ENCODE measurements at places on chromosomes 2 and 18. TPM values are rescaled to one million over a fixed set of nuclear protein-coding genes. Genes with fewer than 3 reads are reported as not detected.

DNA sequence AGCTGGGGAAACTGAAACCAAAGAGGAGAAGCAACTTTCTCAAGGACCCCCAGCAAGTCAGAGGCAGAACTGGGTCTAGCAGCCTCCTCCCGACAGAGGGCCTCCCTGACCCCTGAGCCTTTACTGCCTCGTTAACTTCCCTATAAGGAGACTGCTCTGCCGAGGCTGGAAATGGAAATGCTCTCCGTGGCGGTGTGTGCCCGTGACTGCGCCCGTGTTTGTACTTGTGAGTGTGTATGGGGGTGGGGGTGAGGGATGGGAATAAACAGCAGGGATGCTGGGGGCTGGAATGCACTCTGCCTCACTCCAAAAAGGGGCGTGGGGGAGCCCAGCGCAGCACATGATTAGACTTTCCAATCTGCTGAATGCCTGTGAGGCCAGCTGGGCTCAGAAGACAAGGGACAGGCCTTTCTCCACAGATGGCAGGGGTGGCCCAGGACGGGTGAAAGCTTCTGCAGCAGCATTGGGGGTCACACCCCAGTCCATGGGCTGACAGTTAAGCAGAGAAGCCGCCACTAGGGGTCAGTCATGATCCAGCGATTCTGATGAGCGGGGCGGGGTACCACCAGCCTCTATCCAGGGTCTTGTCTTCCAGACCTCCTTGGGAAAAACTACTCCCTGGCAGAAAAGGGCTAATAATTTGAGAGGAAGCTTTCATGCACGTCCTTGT, 26.8 kb downstream of the MPHOSPH10 start:
- no peak overlapping the region for H3K4me3 ChIP-seq
- H3K4me1 ChIP-seq: peaks cover 5% of the 10 kb centered on the region
- H3K27ac ChIP-seq: no peak overlapping the region
- H3K36me3 ChIP-seq: no peaks in the 10 kb centered on the region
- peak; percentile 56 for DNase-seq
- H3K27me3 ChIP-seq: no peaks in the 10 kb centered on the region

- no peak overlapping the region for H3K4me3 ChIP-seq
- H3K4me1 ChIP-seq: no peaks in the 10 kb centered on the region
- H3K36me3 ChIP-seq: no peaks in the 10 kb centered on the region
- H3K27ac ChIP-seq: no peak overlapping the region
- DNase-seq: no peak
Measured at GRCh38 chr2:116733699-116734098, 1080.8 kb upstream of the DDX18 start.

DNA sequence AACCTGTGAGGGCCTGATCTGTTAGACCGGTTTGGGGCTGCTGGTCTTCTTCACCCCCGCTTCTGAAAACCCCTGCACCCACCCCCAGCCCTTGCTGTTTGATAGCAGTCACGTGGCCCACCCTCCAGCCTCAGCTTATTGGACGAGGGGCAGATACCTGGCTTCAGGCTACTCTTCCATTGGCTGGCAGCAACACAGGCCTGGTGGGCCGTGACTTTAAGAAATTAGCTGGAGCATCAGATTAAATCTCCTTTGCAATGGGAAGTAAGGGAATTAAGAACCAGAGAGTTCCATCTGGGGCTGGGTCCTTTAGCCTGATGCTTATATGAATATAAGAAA, 107.3 kb downstream of the KLHL29 start:
- no peak overlapping the region for H3K27ac ChIP-seq
- H3K4me1 ChIP-seq: no peaks in the 10 kb centered on the region
- no peaks in the 10 kb centered on the region for H3K36me3 ChIP-seq
- no peak for DNase-seq

DNA sequence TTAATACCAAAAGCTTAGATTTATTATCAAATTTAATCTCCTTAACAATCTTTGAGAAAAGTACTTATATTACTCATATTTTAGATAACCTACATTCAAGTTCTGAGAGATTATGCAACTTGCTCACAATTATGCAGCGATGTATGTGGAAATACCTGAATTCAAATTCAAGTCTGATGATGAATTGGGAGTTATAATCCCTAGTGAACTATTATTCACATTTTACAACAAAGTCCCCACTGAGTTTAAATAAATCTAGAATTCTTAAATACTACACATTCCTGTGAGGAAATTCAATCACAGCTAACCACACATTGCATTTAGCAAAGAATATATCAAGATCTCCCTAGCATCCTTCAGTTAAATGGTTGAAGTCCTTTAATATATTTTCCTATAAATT, 278.4 kb downstream of the NOL4 start:
- no peaks in the 10 kb centered on the region for H3K36me3 ChIP-seq
- H3K27me3 ChIP-seq: no peaks in the 10 kb centered on the region
- H3K4me1 ChIP-seq: no peaks in the 10 kb centered on the region
- H3K27ac ChIP-seq: no peak overlapping the region
- DNase-seq: no peak

DNA sequence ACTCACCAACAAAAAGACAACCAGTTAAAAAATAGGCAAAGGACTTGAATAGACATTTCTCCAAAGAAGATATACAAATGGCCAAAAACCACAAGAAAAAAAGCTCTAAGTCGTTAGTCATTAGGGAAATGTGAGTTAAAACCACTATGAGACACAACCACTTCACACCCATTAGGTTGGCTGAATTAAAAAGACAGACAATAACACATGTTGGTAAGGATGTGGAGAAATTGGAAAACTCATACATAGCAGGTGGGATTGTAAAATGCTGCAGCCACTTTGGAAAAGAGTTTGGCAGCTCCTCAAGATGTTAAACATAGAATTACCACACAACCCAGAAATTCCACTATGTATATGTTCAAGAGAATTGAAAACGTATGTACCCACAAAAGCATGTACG, 117.6 kb upstream of the SPATS2L start:
- H3K36me3 ChIP-seq: no peaks in the 10 kb centered on the region
- no peak for DNase-seq
- no peaks in the 10 kb centered on the region for H3K27me3 ChIP-seq

DNA sequence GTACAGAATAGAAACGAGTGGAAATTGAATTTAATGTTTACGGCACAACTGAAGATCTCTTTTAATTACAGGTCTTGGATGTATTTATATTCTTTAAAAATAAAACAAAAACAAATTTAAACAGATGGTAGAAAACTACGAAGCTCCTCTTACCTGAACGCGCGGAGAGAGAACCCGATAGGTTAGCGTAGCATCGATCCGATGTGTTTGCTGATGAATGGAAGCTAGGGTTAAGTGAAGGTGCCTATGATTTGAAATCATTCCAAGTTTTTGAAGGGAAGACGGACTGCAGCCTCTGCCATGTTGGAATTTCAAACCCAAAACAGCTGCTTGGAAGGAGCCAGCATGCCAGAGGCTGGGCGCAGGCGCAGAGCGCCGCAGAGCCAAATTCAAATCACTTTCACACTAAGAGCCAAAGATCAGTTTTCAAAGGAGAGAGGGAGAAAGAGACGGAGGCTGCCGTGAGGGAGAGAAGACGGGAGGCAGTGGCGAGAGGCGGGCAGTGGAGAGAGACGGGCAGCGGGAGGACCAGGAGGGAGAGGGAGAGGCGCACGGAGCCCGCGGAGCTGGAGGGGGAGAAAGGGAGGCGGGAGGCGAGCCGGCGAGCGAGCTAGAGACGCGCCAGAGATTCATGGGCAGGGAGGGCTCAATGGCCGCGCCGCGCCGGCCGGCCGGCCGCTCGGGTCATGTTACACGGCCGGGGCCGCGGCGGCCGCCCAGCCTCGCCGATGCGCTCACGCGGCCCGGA, at the start of gene FIGN:
Gene FIGN, minus strand, starts transcription at position 324 of the 748 bp plus-strand sequence. CDS start 1,081 bp downstream, outside the sequence.
- no peaks in the 10 kb centered on the region for H3K36me3 ChIP-seq
- DNase-seq: peak; percentile 83
- no peaks in the 10 kb centered on the region for H3K27me3 ChIP-seq
- H3K4me1 ChIP-seq: peaks cover 35% of the 10 kb centered on the region

DNA sequence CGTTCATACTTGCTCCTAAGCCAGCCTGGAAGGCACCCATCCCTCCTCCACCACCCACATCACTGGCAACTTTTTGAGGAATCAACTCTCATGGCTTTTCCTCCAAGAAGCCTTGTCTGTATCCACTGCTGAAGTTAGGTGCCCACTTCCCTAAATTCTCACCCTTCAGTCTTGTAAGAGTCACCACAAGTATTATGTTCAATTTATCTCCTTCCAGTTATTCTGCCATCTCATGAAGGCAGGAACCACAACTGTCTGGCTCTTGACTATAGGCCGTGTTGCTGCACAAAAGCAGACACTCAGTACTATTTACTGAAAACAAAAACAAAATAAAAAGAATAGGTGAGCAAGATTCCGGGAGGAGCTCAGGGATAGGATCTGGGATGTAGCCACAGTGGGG, 234.8 kb downstream of the CYRIA start:
- DNase-seq: no peak
- H3K4me1 ChIP-seq: peaks cover 7% of the 10 kb centered on the region
- H3K27me3 ChIP-seq: no peaks in the 10 kb centered on the region
- no peak overlapping the region for H3K27ac ChIP-seq

Gene ERFE
- total RNA-seq: not detected

Gene TNFAIP6
- 5.3 TPM for total RNA-seq

Measured in body of pancreas (tissue), 4 donors.